ENCODE measurements at places on chromosomes 2 and 18. TPM values are rescaled to one million over a fixed set of nuclear protein-coding genes. Genes with fewer than 3 reads are reported as not detected.

SOX11 gene
- not detected for total RNA-seq

GRCh38 chr2:217751192-217751591, 251.6 kb downstream of the TNS1 start:
- no peak for DNase-seq

BMP10 gene
- not detected for total RNA-seq

DNA sequence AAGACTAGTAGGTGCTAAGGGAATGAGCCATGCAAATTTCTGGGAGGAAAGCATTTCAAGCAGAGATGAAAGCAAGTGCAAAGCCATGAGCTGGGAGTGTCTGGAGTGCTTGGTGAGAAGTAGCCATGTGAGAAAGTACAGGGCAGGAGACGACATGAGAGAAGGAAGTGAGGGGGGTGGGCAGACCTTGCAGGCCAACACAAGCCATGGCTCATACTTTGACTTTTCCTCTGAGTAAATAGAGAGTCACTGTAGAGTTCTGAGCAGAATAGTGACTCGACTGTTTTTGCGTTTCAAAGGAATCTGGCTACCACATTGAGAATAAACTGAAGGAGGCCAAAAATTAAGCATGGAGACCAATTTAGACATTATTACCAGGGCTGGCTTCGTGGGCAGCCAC, 42.2 kb downstream of the SCN2A start:
- DNase-seq = no peak

ACADL gene
- 0.56 TPM for total RNA-seq

- DNase-seq = no peak
Measured at GRCh38 chr18:8257851-8258434, 351.3 kb upstream of the RAB12 start.

SMPD4 gene
- 34.1 TPM for total RNA-seq

CHST9 gene
- total RNA-seq = 0.68 TPM

HOXD10 gene
- 0.22 TPM for total RNA-seq

- no peak for DNase-seq
Measured at GRCh38 chr2:176188774-176189680, 559 bp downstream of the HOXD1 start.

- DNase-seq = no peak
Measured at GRCh38 chr2:226799976-226800940, 638 bp upstream of the IRS1 start.

- no peak for DNase-seq
Measured at GRCh38 chr2:61750624-61751023, 103.2 kb downstream of the FAM161A start.

- DNase-seq = no peak
Measured at GRCh38 chr2:188518381-188518780, 226.7 kb downstream of the GULP1 start.
